ENCODE measurements at places on chromosomes 1 and 21.

- no peak for DNase-seq
These were observed 7.6 kb upstream of the DDI2 start for GRCh38 chr1:15609631-15610030.

- DNase-seq: no peak
These were observed 36.0 kb downstream of the ABCG1 start for GRCh38 chr21:42254651-42255601.

DNA sequence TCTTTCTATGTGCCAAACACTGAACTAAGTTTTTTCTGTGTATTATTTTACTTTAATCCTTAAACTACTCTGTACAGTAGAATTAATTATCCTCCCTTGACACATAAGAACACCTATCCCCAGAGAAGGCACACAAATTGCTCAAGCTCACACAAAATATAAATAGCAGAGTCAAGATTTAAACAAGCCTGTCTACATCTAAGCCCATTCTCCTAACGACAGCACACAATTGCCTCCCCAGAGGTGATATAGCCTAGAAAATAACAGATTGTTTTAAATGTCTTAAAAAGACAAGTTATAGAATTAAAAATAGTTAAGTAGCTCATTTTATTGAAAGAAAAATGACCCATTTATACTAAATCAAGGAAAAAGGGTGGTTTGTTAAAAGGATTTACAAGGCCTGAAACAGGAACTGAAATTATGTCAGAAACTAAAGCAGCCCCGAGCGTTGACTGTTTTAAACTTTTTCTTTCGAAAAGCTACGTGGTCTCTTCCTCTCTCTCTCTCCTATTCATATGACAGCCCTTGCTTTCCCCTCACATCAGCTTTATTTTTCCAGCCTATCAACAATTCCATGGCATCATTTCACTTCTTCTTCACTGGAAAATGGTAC, 30.5 kb downstream of the TNFSF18 start:
- no peak for DNase-seq

DNA sequence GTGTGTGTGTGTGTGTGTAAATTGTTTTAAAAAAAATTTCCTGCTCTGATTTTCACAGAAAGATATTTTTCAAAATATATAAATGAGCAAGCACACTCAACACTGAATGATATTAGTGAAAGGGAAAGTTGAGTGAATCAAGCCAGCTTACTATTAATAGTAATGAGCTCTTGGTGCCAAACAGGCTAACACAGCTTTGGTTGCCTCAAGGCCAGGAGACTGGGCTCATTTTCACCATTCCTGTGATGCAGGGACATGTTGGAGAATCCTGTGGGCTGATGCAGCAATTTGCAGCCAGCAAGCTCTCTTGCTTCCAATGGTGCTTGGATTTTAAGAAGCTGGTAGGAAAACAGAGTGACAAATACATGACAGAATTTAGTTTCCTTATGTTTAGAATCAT, 30.2 kb downstream of the PLA2G4A start:
- no peak for DNase-seq

- no peak for DNase-seq
These were observed 53.9 kb upstream of the PTGFRN start for GRCh38 chr1:116855773-116856201.

GRCh38 chr1:54965624-54966340, 14.6 kb upstream of the TMEM61 start:
- DNase-seq: no peak
